Neural crest cell (in vitro differentiated cells): ENCODE measurements at places on chromosomes 13 and 19.

DNA sequence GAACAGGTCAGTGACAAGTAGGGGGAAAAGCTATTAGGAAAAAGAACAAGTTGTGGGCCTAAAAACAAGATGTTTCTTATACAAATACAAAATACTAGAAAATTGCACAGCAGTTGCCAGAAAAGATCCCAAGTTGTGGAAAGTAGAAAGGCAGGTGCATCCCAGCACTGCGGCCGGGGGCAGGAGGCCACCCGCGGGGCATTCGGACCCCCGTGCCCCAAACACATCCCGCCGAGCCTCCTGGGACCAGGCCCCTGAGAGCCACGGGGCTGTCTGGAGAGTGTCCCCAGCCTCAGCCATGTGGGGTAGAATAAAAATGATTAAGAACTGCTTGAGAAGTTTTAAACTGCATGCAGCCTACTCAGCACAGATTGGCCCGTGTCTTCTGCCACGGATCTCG is 11.4 kb downstream of the RASA3 start:
- DNase-seq, result no peak

GRCh38 chr13:100809856-100810255 is 135.3 kb upstream of the TMTC4 start:
- no peak for DNase-seq

DNA sequence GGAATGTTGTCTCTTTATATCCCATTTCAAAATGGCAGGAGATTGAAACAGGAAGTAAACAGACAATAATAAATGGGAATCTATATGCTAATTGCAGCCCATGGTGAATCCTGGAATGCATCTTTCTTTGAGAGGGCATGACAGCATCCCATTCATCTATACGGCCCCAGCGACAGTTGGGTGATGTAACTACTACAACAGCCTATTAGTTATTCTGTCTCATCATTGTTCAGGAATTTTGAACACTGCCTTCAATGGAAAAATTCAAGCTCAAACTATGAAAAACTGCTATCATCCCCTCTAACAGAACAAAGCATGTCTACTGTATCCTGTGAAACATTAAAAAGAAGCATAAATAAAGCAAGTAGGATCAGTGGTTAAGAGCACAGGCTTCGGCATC is 262.1 kb downstream of the DCT start:
- DNase-seq, result no peak

DNA sequence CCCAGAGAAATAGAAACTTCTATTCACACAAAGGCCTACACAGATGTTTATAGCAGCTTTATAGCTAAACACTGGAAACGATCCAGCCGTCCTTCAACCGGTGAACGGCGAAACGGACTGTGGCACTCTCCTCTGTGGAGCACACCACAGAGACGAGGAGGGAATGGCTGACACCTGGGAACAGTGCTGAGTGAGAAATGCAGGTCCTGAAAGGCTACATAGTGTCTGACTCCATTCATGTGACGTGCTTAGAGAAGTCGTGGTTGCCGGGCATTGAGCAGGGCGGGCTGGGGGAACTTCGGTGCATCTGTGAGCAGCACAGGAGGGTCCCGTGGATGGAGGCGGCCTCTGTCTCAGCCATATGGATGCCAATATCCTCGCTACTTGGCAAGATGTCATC is 3.1 kb upstream of the GRK1 start:
- no peak for DNase-seq

DNA sequence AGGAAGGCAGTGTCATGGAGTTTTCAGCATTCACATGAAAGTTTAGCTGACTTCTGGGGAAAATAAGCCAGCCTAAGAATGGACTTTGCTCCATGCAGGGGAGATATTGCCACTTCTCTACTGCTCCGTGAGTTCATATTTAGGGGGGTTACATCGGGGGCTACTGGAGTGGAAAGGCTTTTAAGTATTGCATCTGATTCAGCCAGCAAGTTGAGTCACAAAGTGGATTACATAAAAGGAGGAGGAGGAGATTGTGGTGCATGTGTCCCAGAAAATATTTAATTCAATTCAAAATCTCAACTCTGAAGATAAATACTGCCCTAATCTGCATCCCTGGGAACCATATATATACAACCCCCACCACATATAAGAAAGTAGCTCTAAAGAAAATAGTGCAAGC is 617.2 kb downstream of the DCT start:
- no peak for DNase-seq

- peak; percentile 47 for DNase-seq
Observed at GRCh38 chr19:2282062-2282861, at the start of gene PEAK3. TSS of gene PEAK3 (minus strand) at chr19:2282175. CDS start at chr19:2280931, 1,244 bp downstream.
